Tibial nerve (tissue), 4 donors: ENCODE measurements at places on chromosomes 3 and 15.
A peak's percentile ranks its signal among the peaks of the same experiment; 100 is the strongest.

DNA sequence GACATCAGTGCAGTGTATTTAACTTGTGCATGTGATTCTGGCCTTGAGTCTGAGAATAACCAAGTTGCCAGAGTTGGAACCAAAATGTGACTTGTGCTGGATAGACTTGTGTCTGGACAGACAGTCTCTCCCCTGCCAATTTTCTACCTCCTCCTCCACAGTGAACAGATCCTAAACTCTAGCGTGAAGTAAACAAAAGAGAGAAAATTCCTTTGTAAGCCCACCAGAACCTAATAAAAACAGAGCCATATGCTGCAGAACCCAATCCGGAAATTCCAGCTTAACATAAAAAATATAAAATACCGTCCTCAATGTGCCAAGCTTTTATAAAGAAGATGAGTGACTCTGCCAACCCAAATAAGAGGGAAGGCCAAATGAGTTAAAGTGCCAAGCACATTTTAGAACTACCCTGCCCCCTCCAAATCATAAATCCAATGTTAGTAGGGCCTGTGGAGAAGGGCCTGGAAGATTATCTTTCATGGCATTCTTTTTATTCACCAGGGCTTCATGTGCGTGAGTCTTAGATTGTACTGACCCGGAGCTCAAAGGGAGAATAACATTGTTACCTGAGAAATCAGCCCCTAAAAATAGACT lies 344.6 kb upstream of the PROK2 start:
- DNase-seq: no peak

GRCh38 chr3:160069986-160070385 lies 81.4 kb downstream of the IL12A start:
- DNase-seq: no peak

- DNase-seq: peak; percentile 44
Observed at GRCh38 chr15:75532413-75533250, 46.5 kb downstream of the PTPN9 start.

- no peak for DNase-seq
Observed at GRCh38 chr3:114411190-114411668, 117.4 kb downstream of the TIGIT start.

DNA sequence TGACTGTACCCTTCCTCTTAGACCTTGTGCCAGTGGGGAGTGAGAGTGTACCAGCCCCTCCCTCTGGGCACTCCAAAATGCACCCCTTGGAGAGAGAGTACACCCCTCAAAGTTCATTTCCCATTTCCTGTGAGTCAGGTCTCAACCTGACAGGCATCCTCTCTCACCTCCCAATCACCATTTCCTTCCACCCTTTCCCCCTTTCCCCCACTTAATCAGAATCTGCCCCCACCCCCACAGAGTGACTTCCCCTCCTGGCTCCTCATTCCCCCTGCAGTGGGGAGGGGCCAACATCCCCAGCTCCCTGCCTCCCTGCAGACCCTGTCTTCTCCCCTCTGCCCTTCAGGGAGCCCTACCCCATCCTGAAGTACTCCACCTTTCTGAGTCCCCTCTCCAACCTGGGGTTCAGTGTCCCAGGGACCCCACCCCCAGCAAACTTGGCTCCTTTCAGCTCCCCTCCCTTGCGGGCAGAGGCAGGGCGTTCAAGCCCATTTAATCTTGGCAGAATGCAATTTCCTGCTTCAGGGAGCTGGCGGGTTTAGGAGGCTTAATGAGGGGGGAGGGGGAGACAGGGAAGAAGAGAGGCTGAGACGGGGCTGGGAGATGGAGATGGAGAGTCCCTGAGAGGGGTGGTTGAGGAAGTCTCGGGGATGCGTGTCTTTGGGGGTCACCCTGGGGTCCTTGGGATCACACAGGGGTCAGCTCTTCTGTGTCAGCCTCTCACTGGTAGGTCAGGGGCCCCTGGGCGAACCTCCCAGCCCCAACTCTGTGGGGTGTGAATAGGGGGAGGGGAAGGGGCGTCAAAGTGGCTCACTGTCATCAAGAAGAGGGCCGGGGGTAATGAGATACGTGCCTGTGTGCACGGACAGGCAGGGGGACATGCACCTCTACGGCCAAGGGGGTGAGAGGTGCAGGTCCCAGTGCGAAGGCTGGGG lies 16.6 kb upstream of the SEMA3F start:
- DNase-seq: no peak

GRCh38 chr3:197431346-197431910 lies 124.3 kb downstream of the BDH1 start:
- no peak for DNase-seq

DNA sequence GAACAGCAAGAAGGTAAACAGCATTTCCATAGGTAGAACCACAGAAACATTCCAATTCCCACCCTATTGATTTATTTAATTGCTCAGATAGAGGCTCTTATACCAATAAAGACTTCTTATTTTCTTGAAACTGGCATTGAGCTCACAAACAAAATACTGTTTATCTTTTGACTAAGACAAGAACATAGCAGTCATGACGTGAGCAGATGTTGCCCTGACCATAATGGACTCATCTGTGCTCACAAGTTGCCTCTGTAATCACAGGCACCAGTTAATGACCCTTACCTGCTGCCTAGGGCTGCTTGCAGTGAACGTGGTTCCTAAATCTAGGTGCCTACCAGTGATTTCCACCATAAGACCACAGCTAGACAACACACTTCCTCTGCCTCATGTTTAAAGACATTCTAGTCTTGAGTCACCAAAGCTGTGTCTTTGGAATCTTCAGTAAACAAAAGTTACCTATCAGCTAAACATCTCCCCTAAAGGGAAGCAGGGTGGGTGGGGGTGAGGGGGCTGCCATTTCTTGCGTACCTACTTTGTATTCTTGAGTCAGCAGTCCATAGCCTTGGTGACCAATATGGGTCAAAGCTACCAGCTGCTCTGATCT lies 2.1 kb downstream of the FYCO1 start:
- no peak for DNase-seq

DNA sequence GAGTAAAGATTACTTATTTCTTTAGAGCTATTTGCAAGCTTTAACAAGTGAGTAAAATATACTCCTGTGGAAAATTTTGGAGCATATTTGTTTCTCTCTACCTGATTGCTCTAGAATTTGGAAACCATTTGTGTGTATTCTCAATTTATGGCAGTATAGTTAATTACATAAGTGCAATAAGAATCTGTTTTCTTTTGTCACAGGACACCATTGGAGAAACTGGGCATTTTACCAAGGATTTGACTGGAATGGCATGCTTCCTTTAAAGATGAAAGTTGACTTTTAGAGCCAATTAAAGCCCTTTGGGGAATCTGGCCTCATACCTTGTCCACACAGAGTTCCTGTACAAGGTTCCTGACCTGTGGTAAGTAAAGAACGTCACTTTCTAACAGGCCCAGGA lies 38.4 kb downstream of the PAQR5 start:
- no peak for DNase-seq
